Upper lobe of right lung (tissue), 1 donor: ENCODE measurements at places on chromosomes 2 and 18. TPM values are rescaled to one million over a fixed set of nuclear protein-coding genes. Genes with fewer than 3 reads are reported as not detected.

Gene GRB14
- 8.9 TPM for total RNA-seq

- H3K4me1 ChIP-seq, result no peaks in the 10 kb centered on the region
- no peak overlapping the region for H3K27ac ChIP-seq
- no peaks in the 10 kb centered on the region for H3K36me3 ChIP-seq
These were observed 29.0 kb upstream of the MAL start for GRCh38 chr2:94996305-94997100.

DNA sequence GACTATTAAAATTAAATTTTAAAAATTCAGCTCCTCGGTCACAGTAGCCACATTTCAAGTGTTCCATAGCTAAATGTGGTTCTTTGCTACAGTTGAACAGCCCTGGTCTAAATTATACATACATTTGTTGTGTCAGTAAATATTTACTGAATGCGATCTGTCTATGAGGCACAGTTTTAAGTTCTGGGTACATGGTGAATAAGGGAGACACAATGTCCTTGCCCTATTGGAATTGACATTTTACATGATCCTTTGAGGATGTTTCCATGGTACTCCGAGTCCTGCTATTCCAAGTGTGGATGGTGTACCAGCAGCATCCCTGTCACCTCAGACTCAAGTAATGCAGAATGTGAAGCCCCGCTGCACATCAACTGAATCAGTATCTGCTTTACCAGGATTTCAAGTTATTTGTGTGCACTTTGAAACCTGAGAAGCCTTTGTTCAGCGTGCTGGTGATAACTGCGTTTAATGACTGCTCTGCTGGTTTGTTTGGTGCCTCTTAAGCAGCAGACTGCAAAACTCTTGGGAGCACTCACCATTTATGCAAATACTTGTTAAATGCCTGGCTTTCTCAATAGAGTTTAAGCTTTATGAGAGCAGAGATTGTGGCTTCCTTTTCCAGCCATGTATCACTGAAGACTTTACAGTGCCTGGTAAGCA, 1.5 kb downstream of the GALNT1 start:
- no peak for DNase-seq
- peak overlapping the region; percentile 77 for H3K27ac ChIP-seq
- peak overlapping the region; percentile 70 for H3K4me3 ChIP-seq
- no peaks in the 10 kb centered on the region for H3K27me3 ChIP-seq
- H3K36me3 ChIP-seq, result no peaks in the 10 kb centered on the region

GRCh38 chr2:229752970-229753729, 38.8 kb upstream of the DNER start:
- H3K27ac ChIP-seq, result no peak overlapping the region
- no peaks in the 10 kb centered on the region for H3K4me1 ChIP-seq
- H3K4me3 ChIP-seq, result no peak overlapping the region
- no peak for DNase-seq
- H3K27me3 ChIP-seq, result no peaks in the 10 kb centered on the region

- peaks cover 11% of the 10 kb centered on the region for H3K4me1 ChIP-seq
- no peaks in the 10 kb centered on the region for H3K27me3 ChIP-seq
- H3K4me3 ChIP-seq, result no peak overlapping the region
- no peak for DNase-seq
- no peak overlapping the region for H3K27ac ChIP-seq
These were observed 29.5 kb upstream of the ATRAID start for GRCh38 chr2:27182346-27182745.

DNA sequence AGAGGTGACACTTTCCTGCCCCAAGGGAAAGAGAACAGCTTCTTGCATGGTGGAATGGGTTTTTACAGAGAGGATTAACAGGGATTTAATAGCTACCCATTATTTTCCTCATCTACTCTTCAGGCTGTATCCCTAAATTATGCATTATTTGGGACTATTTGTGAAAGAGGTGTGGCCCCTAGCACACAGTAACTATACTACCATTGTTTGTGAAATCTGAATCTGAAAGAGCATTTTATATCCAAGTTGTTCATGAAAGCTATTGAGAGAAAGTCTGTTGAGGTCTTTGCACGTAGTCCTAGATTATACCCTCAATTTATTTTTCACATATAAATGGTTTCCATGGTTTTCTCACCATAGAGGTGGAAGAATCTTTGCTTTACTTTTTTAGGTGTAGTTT, 78.1 kb downstream of the SPTBN1 start:
- no peak overlapping the region for H3K4me3 ChIP-seq
- H3K36me3 ChIP-seq, result peaks cover 17% of the 10 kb centered on the region
- peaks cover 31% of the 10 kb centered on the region for H3K4me1 ChIP-seq
- no peaks in the 10 kb centered on the region for H3K27me3 ChIP-seq
- DNase-seq, result no peak

DNA sequence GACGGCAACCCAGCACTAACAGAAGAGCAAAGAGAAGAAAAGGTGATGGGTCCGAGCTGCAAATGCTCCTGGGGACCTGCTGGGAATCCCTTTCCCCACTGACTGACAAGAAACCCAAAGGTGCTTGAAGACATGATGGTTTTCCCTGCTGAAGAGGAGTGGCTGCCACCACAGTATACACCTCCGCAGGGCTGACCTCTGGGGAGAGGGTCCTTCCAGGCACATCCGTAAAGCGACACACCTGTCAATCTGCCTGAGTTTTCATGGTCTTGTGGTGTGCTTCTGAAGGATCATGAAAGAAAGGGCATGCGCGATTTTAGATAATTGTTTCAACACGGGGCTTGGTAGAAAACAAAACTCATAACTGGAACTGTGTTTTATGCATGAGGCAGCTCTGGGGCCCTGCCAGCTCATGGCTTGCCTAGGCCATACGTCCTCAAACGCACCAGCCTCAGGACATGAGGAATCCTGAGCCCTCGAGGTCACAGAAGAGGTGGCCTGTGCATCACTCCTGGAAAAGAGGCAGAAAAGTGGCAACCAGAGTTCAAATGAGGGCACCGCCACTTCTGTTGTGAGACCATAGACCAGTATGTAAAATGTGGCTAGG, 51.8 kb downstream of the SERTAD2 start:
- no peak overlapping the region for H3K27ac ChIP-seq
- H3K27me3 ChIP-seq, result no peaks in the 10 kb centered on the region
- H3K4me1 ChIP-seq, result no peaks in the 10 kb centered on the region
- DNase-seq, result no peak
- H3K4me3 ChIP-seq, result no peak overlapping the region
- H3K36me3 ChIP-seq, result no peaks in the 10 kb centered on the region

DNA sequence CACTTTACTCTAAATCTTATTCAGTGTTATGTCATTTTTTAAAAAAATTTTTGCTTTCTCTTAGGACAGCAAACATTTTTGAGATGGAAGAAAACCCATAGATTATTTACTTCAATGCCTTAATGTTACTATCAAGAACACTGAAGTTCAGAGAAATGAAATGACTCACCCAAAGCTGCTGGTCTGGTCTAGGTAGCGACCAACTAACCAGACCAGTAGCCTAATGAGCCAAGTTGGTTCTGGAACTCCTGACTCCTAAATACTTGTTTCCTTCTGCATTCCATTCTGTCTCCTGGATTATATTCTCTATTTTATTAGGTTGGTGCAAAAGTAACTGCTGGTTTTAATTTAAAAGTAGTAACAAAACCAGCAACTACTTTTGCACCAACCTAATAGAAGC, 35.4 kb downstream of the SLC8A1 start:
- no peaks in the 10 kb centered on the region for H3K4me1 ChIP-seq
- no peak for DNase-seq
- H3K27ac ChIP-seq, result no peak overlapping the region
- H3K4me3 ChIP-seq, result no peak overlapping the region
- H3K27me3 ChIP-seq, result no peaks in the 10 kb centered on the region
- H3K36me3 ChIP-seq, result no peaks in the 10 kb centered on the region

Gene BCL11A
- total RNA-seq, result 10.3 TPM

Gene RNF152
- 21.2 TPM for total RNA-seq

- DNase-seq, result no peak
- no peak overlapping the region for H3K27ac ChIP-seq
- no peak overlapping the region for H3K4me3 ChIP-seq
- no peaks in the 10 kb centered on the region for H3K27me3 ChIP-seq
- no peaks in the 10 kb centered on the region for H3K36me3 ChIP-seq
These were observed 29.0 kb downstream of the HDLBP start for GRCh38 chr2:241286348-241287090.

DNA sequence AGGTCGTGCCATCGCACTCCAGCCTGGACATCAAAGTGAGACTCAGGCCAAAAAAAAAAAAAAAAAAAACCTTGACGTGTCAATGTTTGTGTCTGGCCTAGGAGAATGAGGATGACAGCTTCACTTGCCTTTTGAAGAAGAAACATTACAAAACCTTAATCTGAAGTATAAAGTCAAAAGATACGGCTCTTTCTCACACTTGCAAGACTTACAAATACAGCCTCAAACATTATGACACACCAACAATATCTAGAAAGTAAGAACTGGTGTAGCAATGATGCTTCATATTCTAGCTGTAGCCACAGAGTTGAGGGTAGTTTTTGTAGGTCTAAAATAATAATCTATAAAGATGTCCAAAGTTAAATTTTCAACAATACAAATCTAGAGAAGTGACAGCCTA, 25.5 kb downstream of the MPPE1 start:
- no peaks in the 10 kb centered on the region for H3K27me3 ChIP-seq
- H3K27ac ChIP-seq, result no peak overlapping the region
- peaks cover 38% of the 10 kb centered on the region for H3K36me3 ChIP-seq
- no peak for DNase-seq

DNA sequence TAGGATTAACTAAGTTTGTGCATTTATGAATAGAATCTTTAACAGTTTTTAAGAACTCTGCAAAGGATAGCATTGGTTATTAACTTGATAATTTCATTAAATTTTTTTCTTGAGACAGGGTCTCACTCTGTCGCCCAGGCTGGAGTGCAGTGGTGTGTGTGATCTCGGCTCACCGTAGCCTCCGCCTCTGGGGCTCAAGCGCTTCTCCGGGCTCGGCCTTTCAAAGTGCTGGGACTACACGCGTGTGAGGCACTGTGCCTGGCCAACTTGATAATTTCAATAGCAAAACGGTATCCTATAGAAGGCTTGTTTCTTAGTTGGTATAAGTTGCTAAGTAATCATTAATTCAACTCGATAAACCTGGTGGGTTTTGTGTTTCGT, 38.0 kb downstream of the ADNP2 start:
- H3K4me3 ChIP-seq, result peak overlapping the region; percentile 58
- peaks cover 5% of the 10 kb centered on the region for H3K4me1 ChIP-seq
- no peaks in the 10 kb centered on the region for H3K27me3 ChIP-seq
- no peak overlapping the region for H3K27ac ChIP-seq
- no peaks in the 10 kb centered on the region for H3K36me3 ChIP-seq

Gene TMEM37
- total RNA-seq, result 23.8 TPM

DNA sequence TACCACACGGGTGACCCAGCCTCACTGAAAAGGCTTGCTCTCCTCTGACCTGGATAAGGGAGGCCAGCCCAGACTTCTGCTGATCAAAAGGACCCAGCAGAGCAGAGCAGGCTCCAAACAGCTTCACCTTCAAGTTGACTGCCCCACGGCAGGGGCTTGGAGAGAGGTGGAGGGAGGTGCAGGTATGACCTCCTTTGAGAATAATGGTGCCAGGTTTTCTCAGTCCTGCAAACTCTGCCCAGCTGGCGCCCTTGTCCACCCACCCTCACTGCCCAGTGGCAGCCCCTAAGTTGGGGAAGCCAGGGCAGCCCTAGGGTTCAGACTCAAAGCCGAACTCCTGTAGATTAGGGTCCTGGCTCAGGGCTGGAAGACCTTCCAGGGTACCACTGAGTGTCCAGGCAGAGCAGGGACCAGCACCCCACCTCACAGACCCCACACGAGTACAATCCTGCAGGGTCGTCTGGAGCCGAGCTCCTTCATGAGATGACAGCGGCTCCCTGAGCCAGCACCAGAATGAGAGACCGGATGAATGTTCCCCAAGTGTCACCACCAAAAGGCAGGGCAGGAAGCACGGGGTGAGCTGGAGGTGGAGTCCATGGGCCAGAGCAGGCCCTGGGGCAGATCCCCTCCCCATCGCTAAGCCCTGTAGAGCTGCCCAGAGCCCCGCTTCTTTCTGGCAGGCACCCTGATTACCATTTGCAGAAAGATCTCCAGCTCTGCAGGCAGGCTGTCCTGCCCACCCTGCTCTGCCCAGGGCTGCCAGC, 3.6 kb upstream of the GPC1 start:
- no peaks in the 10 kb centered on the region for H3K36me3 ChIP-seq
- peaks cover 4% of the 10 kb centered on the region for H3K4me1 ChIP-seq
- DNase-seq, result peak; percentile 54
- H3K27me3 ChIP-seq, result peaks cover 7% of the 10 kb centered on the region
- H3K27ac ChIP-seq, result no peak overlapping the region

Gene TANK
- total RNA-seq, result 79.6 TPM

Gene PLCD4
- total RNA-seq, result 1.0 TPM

DNA sequence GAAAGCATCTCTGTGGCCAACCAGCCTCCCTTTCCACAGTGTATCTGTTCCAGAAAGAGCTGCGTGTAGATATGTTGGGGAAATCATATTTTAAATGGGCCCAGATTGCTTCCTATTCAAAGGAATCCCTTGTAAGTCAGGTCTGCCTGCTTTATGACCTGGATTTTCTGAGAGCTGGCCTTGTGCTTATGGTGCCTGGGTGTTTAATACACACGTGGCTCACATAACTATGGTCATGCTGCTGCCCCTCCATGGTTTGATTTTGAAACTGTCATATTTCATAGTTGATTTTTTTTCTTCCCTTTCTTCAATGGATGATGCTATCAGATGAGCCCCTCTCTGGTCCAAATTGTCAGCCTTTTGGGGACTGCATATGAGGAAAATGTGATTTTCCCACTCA, 111.5 kb upstream of the CNGA3 start:
- H3K27ac ChIP-seq, result no peak overlapping the region
- peaks cover 6% of the 10 kb centered on the region for H3K27me3 ChIP-seq
- no peak for DNase-seq
- no peaks in the 10 kb centered on the region for H3K4me1 ChIP-seq

DNA sequence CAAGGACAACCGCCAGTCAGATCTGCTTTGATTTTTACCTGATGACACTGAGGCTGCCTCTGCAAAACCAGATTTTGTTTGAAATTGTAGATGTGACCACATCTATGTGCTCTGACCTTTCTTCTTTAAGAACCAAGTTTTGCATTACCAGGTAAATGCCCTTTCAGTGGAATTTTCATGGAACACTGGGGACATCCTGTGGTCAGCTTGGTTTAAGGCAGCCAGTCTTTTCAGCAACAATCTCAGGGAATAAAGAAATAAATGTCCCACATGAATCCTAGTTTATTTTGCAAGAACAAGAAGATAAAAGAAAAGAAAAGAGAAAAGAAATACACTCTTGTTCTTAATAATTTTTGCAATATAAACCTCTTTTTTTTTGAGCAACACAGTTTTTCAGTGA, 90.6 kb downstream of the POU3F3 start:
- no peaks in the 10 kb centered on the region for H3K4me1 ChIP-seq
- no peaks in the 10 kb centered on the region for H3K36me3 ChIP-seq
- H3K27me3 ChIP-seq, result no peaks in the 10 kb centered on the region
- no peak for DNase-seq
- H3K4me3 ChIP-seq, result no peak overlapping the region

DNA sequence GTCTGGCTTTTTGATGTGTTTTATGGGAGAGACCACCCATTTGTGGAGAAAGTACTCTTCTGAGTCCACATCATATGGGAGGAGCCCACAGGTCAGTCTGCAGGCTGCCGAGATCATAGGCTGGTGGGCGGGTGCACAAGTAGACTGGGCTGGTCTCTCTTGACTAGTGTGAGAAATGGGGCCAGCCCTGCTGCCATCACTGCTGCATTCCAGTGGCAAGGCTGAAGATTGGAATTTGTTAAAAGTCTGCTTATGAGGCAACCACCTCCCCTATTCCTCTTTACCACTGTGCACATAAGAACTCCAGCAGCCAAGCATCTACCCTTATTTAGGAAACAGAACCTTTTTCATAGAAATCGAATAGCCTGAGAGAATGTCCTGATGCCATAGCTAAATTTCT, 200.7 kb downstream of the DIS3L2 start:
- no peak for DNase-seq
- no peak overlapping the region for H3K27ac ChIP-seq
- H3K27me3 ChIP-seq, result no peaks in the 10 kb centered on the region
- H3K36me3 ChIP-seq, result peaks cover 21% of the 10 kb centered on the region
- H3K4me1 ChIP-seq, result no peaks in the 10 kb centered on the region

GRCh38 chr2:73053316-73054114, 18.0 kb downstream of the SFXN5 start:
- H3K36me3 ChIP-seq, result peaks cover 11% of the 10 kb centered on the region
- H3K4me3 ChIP-seq, result no peak overlapping the region
- DNase-seq, result no peak
